Panc1 (cell line): ENCODE measurements at places on chromosomes 7 and 10.

DNA sequence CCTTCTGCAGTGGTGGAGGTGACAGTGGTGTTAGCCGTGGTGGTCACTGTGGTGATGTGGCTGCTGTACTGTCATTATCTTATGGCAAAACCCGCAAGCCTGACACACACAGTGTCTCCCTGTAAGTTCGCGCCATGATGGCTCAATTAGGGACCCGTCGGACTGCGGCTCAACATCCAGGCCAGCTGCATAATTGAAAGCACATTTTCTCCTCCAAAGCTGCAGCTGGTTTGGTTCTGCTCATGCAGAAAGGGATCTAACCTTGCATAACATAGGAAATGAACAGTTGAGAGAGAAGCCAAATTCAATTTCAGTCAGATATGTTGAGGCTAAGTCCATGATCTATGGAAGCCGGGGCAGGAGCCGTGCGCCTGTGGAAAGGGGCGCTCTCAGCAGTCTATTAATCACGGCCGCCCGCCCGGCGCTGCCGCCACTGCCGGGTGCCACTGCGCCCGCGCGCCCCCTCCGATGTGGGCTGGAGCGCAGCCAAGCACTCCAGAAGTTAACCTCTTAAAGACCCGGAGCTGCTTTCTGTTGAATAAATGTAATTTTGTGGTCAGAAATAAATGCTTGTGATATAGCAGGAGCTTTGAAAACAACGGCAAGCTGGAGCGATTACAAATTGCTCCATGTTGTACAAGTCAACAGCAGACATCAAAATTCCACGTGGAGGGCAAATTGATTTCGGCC is 227.7 kb downstream of the CUX1 start:
- no peak for DNase-seq

GRCh38 chr7:139884441-139884840 is 55.4 kb downstream of the TBXAS1 start:
- no peak for DNase-seq

- DNase-seq: no peak
Observed at GRCh38 chr10:77682393-77683087, 44.9 kb upstream of the KCNMA1 start.

DNA sequence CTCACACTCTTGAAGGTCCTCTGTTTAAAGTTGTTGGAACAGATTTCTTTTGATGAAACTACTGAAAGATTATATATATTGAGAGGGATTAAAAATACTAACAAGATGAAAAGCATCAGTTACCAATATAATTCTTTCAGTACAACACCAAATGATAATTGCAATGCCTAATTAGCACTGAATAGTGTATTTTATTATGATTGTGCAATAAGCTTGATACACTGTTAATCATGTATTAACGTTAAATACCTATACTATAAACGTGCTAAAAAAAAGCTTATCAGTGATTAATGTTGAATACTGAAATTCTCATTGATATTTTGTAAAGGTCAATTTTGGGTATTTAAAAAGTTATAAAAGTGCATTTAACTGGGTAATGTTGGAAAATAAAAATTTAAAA is 61.5 kb downstream of the HIBADH start:
- DNase-seq: no peak

DNA sequence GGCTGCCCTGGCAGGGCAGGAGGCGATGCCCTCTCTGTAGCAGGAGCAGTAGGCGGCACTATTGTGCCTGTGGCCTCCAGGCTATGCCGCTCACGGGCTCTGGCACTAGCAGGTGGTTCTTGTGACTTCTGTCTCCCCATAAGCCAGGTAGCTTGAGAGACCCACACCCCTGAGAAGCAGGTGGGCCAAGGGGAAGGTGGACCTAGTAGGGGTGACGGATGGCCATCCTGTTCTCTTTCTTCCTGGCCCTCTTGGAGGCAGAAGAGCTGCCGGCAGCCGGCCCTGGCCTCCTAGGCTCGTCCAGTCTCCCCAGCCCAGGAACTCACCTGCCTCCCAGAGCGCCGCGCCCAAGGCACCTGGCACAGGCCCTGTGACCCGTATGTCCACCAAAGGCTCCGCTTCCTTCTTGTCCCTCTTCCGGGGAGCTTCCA is 15.4 kb downstream of the MMRN2 start:
- no peak for DNase-seq

- no peak for DNase-seq
Observed at GRCh38 chr10:35391153-35391953, 55.0 kb downstream of the CCNY start.

GRCh38 chr7:124643311-124643811 is 122.2 kb downstream of the GPR37 start:
- DNase-seq: no peak

GRCh38 chr10:124002391-124003069 is 90.9 kb downstream of the CHST15 start:
- no peak for DNase-seq

DNA sequence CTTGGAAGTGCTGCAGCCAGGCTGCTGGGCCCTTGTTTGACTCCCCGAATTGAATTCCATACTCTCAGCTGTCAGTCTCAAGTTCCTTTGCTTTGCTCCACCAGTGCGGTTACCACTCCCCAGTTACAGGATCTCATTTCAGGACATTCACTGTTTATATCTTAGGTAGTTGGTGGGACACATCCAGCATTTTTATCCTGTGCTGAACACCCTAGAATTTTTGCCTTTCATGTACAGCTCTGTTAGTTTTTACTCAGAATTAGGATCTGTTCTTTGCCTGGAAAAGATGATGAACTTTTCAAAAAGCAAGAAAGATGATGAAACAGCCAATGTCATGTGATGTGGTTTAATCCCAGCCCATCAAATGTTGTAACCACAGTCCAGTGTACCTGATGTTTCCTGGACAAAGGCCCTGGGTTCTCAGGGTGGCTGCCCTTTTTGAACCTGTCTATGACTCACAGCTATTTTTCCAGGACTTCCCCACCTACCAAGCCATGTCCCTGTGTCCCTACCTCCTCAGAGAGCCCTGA is 149.7 kb downstream of the NOC3L start:
- no peak for DNase-seq

GRCh38 chr10:62133618-62134017 is 135.0 kb downstream of the RTKN2 start:
- no peak for DNase-seq

DNA sequence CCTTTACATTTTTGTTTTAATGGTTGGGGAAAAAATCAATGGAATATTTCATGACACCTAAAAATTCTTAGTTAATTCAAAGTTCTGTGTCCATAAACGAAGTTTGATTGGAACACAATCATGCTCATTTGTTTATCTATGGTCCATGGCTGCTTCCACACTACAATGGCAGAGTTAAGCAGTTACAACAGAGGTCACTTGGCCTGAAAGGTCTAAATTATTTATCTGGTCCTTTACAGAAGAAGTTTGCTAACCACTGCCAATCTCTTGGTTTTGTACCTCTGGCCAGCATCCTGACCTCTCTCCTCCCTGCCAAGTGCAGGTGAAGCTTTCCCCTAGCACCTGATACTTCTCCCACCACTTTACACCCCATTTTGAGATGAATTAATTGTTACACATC is 61.5 kb downstream of the SRPK2 start:
- no peak for DNase-seq

GRCh38 chr10:22518167-22518724 is 172.9 kb downstream of the SPAG6 start:
- DNase-seq: no peak

GRCh38 chr7:150778738-150779301 is 21.3 kb downstream of the TMEM176B start:
- DNase-seq: peak; percentile 55

- DNase-seq: no peak
Observed at GRCh38 chr10:58666024-58666423, 153.4 kb downstream of the BICC1 start.

DNA sequence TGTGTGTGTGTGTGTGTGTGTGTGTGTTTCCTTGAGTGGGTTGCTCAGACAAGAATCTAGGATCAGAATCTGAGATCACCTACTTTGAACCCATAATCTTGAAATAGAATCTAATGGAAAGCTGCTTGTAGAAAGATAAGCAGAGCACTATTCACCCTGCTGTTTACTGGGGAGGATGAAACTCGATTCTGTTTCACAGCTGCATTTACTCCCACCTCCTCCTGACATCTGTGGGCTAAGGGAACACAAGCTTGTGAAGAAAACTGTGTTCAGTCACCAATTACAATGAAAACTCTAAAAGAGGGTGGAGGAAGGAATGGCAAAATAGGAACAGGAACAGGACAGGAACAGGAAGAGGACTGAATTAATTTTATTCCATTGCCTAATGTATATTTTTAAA is 269.5 kb downstream of the TSPAN12 start:
- DNase-seq: no peak

GRCh38 chr7:157009778-157010587 is 480 bp downstream of the MNX1 start:
- DNase-seq: no peak

- DNase-seq: no peak
Observed at GRCh38 chr10:86545101-86545500, 23.5 kb upstream of the WAPL start.

GRCh38 chr7:29170781-29171180 is 23.8 kb upstream of the CHN2 start:
- DNase-seq: no peak

GRCh38 chr10:17169803-17170202 is 31.7 kb downstream of the TRDMT1 start:
- DNase-seq: no peak
